ENCODE measurements at places on chromosomes 12 and 14.

DNA sequence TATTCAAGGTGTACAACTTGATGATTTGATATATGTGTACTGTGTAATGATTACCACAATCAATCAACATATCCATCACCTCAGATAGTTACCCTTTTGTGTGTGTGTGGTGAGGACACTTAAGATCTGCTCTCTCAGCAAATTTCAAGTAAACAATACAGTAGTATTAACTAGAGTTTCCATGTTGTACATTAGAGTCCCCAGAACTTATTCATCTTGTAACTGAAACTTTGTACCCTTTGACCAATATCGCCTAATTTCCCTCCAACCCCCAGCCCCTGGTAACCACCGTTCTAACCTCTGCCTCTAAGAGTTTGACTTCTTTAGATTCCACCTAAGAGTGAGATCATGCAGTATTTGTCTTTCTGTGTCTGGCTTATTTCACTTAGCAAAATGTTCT lies 12.1 kb downstream of the ADCK1 start:
- no peak for DNase-seq

GRCh38 chr14:96660123-96660522 lies 137.1 kb upstream of the VRK1 start:
- DNase-seq = no peak

- no peak for DNase-seq
Measured at GRCh38 chr14:32940711-32941667, 2.3 kb downstream of the NPAS3 start.

DNA sequence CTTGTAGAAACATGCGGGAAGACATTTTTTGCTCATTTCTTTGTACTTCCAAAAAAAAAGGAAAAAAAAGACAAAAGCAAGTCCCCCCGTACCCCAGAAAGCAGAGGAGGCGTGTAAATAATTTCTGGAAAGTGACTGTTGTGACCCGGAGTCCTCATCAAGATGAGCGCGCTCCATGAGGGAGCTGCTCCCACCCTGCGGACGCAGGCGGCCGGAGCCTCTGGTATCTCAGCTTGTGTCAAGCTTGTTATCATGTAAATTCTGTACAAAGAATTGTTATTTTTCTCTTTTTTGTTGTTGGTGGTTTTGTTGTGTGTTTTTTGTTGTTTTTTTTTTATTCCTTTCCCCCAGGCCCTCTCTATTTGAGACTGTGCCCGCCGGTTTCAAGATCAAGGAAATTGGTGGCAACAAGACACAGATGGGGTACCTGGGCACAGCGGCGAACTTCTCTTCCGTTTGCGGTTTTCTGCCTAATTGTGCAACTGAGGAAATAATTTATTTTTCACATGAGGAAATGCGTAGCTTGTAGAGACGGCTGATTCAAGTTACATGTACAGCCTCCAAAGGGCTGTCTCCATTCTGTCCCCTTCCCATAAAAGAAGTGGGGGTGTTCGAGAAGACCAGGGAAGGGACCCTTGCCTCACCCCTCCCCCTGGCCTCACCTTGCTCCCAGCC lies 27.0 kb downstream of the HPD start:
- DNase-seq = no peak

- no peak for DNase-seq
Measured at GRCh38 chr12:49750996-49751393, 9.6 kb downstream of the TMBIM6 start.

DNA sequence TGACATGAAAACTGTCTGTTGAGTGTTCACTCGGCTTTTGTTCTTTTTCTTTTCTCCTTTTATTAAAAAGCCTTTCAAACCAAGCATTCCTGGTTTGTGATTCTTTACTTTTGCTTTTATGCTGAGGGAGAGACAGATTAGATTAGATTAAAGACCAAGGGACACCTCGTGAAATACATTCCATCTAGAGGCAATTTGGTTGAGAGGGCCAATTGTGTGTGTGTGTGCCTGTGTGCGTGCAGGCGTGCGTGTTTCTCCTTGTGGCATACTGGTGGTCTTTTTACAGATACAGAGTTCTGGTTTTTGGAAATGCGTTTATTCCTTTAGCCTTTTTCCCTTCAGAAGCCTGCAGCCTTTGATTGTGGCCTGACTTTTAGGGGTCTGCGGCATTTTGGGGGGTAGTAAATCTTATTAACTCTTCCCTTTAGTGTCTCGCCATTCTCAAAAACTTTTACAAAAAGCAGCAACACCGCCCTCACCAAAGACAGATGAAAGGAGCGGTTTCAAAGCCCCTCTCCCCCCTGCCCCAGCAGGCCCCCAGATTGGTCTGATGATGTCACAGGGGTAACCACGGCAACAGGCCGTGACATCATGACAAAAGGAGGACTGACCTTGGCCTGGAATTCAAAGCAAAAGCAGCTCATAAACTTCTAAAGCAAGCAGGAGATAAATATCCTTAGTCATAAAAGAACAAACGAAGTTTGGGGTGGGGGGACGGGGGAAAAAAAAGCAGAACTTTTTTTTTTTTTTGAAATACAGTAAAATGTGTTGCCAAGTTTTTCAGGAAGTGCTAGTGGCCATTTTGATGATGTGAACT lies 84.1 kb upstream of the TBX3 start:
- DNase-seq = no peak

GRCh38 chr12:107027636-107028053 lies 40.7 kb upstream of the MTERF2 start:
- DNase-seq = peak; percentile 99

GRCh38 chr14:96064866-96065265 lies 25.7 kb downstream of the C14orf132 start:
- peak; percentile 94 for DNase-seq

GRCh38 chr12:79982086-79983062 lies 47.5 kb upstream of the PPP1R12A start:
- DNase-seq = no peak

DNA sequence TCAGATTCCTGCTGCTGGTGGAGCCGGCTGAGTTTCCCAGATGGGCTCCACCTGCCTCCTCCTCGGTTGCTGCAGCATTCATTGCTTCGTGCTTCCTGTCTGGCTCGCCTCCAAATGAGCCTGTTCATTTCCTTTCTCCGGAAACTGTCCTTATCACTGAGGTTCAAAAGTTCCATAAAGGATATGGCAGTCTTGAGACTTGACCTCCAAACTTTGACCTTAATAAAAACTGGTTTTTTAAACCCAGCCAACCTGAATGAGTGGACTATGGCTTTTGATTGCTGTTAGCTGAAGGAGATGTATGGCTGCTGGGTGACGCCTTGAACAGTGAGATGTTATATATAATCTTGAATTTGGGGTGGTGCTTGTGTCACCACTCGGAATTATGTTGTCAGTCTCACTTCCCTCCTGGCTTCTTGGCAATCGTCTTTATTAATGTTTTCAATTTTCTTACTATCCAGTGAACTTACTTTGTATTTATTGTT lies 62.7 kb downstream of the RASSF3 start:
- DNase-seq = no peak

DNA sequence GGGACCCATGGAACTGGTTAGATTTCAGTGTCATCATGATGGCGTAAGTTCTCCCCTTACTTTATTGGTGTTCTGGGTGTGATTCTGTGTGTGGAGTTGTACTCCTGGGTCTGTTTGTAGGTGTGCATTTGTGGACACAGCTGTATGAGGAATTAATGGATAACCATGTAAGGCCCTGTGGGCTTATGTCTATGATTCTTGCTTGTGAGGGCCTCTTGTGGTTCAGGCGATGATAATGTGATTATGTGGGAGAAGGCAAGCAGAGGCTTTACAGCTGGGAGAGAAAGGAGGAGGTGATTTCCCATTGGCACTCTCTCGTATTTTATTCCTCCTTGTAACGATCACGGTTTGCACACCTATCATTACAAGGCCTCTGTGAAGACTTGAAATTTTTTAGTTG lies 96.1 kb downstream of the SCN8A start:
- no peak for DNase-seq

GRCh38 chr14:64718762-64719161 lies 14.5 kb downstream of the PLEKHG3 start:
- no peak for DNase-seq
